ENCODE measurements at places on chromosomes 1 and 21. TPM values are rescaled to one million over a fixed set of nuclear protein-coding genes. Genes with fewer than 3 reads are reported as not detected.

Gene AKNAD1
- total RNA-seq = not detected

Gene HTR1D
- total RNA-seq = not detected

Gene RPE65
- 0.10 TPM for total RNA-seq

Gene SIM2
- not detected for total RNA-seq

Gene GBP3
- 29.1 TPM for total RNA-seq

Gene FCGR3B
- 2.3 TPM for total RNA-seq

Gene C1orf74
- 1.0 TPM for total RNA-seq

Gene C1orf56
- total RNA-seq = 0.31 TPM

Gene ZYG11A
- 0.31 TPM for total RNA-seq

Gene NRIP1
- total RNA-seq = 151 TPM

Gene GCSAML
- total RNA-seq = 1.7 TPM

Gene GSTM5
- total RNA-seq = not detected

Gene VAV3
- 41.1 TPM for total RNA-seq

Gene F5
- total RNA-seq = 13.9 TPM

Gene NUAK2
- total RNA-seq = 34.2 TPM

Gene HSD3B2
- total RNA-seq = not detected

Gene PGBD5
- total RNA-seq = under 0.01 TPM

Gene MR1
- total RNA-seq = 19.2 TPM

Gene EYA3
- 8.7 TPM for total RNA-seq

Gene IL22RA1
- not detected for total RNA-seq

Gene OR14A2
- not detected for total RNA-seq

Gene GPR3
- 0.10 TPM for total RNA-seq

Gene NKAIN1
- total RNA-seq = under 0.01 TPM

Gene GBP7
- total RNA-seq = not detected

Gene PERM1
- 0.10 TPM for total RNA-seq

Gene COL16A1
- total RNA-seq = 0.10 TPM

Gene NT5C1A
- total RNA-seq = 0.31 TPM
